ENCODE measurements at places on chromosomes 16 and 17.

- DNase-seq: peak; percentile 82
These were observed 31.0 kb upstream of the ARL4D start for GRCh38 chr17:43367737-43368242.

- no peak for DNase-seq
These were observed 126.9 kb upstream of the TNRC6C start for GRCh38 chr17:77831474-77832179.

DNA sequence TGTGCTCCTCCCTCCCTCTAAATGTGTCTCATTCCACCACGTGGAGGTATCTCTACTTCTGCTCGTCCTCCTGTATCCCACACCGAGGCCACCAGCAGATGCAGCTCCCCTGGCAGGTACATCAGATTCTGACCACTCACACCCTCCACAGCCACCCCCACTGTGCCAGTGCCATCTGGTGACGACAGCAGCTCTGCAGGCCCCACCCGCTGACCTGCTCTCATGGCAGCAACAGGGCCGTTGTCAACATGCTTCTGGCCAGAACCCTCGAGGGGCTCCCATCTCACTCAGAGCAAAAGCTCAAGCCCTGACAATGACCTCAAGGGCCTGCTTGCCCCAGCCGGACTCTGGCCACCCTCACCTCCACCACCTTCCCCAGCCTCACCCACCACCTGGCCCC is 93.4 kb downstream of the AMFR start:
- no peak for DNase-seq

DNA sequence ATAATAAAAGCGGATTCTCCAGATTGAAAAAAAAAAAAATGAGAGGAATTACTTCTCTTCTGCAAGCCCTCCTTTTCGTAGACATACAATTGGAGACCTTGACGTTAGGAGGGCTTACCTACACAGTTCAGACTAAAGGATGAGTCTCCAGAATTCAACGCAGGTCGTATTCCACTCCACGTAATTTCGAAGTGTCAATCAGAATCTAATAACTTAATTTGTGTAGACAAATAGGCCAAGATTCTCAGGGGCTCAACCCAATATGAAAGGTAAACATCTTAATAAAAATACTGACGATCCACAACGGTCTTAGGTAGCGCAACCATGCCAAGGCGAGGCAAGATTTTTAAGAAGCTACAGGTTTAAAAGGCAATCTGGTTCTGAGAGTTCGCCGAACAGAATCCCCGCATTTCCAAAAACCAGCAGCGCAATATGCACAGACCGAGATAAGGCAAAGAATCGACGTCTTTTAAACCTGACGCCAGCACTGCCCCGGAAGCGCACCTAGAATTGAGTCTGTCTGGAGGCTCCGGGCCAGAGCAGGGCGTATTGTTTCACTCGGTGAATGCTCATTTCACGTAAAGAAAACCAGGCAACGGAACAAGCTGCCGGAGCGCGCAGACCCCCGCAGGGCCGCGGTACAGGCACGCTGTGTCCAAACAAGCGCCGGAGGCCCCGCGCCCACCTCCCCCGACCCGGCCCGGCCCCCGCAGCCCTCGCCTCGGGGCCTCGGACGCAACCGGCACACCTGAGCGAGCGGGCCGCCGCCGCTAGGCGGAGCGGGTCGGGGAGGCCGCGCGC is 623 bp downstream of the MBTPS1 start:
- DNase-seq: no peak

GRCh38 chr17:249236-249993 is 68.0 kb upstream of the DOC2B start:
- no peak for DNase-seq

DNA sequence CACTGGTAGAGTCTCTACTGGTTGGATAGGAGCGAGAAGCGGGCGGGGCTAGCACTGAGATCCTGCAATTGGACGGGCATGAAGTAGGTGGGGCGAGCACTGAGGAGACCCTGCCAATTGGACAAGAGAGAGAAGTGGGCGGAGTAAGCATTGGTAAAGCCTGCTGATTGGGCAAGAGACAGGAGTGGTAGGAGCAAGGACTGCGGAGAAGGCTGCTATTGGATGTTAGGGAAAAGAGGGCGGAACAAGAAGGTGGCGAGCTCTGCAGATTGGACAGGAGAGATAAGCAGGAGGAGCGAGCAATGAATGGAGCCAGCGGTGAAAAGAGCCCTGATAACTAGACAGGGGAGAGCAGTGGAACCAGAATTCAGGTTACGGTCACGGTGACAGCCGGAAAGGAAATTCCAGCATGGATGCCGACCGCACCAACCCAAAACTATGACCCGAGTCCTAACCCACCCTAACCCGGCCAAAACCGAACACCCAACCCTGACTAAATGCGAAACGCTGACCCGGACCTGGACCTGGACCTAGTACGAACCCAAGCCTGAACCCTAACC is 4.8 kb downstream of the SCGB1C2 start:
- DNase-seq: no peak

GRCh38 chr17:73480740-73481139 is 163.5 kb downstream of the SDK2 start:
- no peak for DNase-seq

- no peak for DNase-seq
These were observed 480 bp downstream of the KIF19 start for GRCh38 chr17:74326506-74326905.

GRCh38 chr16:9528511-9529079 is 437.2 kb downstream of the HAPSTR1 start:
- DNase-seq: no peak

- no peak for DNase-seq
These were observed 27.2 kb upstream of the SKAP1 start for GRCh38 chr17:48457080-48457836.

- DNase-seq: no peak
These were observed 666 bp upstream of the METTL9 start for GRCh38 chr16:21598701-21599121.

DNA sequence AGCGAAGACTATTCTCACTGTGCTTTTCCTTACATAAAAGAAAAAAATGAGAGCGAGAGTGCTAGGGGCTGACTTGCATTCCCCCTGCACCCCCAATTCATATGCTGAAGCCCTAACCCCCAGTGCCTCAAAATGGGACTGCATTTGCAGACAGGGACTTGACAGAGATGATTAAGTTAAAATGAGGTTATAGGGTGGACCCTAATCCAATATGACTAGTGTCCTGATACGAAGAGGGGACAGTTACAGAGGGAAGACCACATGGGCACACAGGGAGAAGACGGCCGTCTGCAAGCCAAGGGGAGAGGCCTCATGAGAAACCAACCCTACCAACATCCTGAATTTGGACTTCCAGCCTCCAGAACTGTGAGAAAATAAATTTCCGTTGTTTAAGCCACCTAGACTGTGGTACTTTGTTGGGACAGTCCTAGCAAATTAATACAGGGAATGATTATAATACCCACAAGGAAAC is 1.6 kb upstream of the TMEM220 start:
- DNase-seq: no peak

All from AG09309 (cell line).